ENCODE measurements at places on chromosomes 5 and 9.

- DNase-seq: no peak
These were observed 362.4 kb downstream of the NDUFS4 start for GRCh38 chr5:53922508-53923498.

GRCh38 chr5:17004441-17005106, 68.5 kb upstream of the MYO10 start:
- no peak for DNase-seq

- no peak for DNase-seq
These were observed 234.6 kb upstream of the ADRA1B start for GRCh38 chr5:159681661-159682060.

DNA sequence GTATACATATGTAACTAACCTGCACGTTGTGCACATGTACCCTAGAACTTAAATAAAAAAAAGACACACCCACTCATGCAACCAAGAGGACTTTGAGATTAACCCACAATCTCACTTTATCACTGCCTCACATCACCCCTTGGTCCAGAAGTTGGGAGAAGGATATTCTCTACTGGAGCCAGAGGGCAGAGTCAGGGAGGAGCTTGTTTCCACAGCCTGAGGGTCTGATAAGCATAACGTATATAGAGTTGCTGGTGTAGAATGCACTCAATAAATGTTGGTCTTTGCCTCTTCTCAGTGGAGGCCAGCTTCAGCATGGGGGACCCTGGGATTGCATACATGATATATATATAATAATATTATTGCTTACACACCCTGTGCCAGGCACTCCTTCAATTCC, 10.1 kb downstream of the KCNV2 start:
- no peak for DNase-seq

DNA sequence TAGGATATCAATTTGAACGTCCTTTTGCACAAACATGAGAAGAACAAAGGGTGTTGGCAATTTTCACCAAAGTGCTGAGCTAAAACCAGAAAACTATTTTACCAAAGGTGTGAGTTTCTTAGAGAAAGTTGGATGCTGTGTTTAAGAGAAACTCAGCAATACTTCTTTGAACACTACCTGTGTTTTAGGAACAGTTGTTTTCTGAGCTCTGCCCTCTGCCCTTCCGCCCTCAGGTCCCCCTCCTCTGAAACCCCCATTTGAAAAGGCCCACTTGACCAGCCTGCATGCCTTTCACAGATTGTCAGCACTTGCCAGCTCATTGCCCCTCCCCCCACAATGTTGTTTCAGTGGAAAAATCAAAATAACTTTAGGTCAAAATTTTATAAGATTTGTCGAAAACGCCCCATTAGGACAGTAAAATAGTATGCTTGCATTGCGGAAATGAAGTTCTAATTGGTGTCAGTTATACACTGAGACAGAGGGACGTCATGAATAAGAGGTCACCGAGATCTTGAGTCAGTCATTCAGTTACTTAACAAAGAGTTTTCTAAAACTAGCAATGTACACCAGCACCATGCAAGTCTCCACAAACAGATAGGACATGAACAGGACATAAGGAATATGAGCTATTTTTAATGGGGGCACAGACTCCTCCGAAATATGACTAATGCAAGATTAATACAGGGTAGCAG, 61.9 kb upstream of the IL7R start:
- no peak for DNase-seq

DNA sequence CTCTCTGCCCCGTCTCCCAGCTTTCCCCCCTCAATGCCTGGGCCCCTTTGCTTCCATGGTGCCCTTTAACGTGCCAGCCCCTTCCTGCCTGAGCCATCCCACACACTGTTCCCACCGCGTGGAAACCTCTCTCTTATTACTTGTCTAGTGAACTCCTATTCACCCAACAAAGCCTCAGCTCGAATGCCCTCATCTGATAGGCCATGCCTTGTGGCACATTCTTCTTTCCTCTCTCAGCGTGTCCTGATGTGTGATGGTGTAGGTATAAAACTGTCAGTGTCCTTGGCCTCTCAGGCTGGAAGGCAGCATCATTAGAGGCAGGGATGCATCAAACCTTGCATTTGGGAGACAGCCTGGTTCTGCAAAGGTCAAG, 152.3 kb downstream of the OLFM1 start:
- no peak for DNase-seq

- no peak for DNase-seq
These were observed 9.8 kb downstream of the TMEM245 start for GRCh38 chr9:109109967-109110328.

- no peak for DNase-seq
These were observed 810.5 kb downstream of the DNAH5 start for GRCh38 chr5:13133951-13134350.

DNA sequence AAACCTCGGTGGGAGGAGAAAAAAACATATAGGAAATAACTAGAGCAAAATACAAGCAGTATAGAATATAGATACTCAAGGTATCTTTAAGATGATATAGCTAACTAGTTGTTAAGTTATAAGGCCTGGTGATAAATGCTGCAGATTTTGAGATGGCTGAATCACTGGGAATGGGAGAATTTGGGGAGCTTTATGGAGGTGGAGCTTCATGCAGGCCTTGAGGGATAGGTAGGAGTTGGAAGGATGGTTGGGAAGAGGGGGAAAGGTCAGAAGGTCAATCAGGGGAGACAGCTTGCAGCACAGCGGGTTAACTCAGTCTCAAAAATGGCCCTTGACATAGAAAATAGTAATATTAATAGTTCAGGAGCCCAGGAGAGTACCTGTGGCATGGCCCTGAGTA, 34.8 kb downstream of the RAI14 start:
- DNase-seq: no peak

DNA sequence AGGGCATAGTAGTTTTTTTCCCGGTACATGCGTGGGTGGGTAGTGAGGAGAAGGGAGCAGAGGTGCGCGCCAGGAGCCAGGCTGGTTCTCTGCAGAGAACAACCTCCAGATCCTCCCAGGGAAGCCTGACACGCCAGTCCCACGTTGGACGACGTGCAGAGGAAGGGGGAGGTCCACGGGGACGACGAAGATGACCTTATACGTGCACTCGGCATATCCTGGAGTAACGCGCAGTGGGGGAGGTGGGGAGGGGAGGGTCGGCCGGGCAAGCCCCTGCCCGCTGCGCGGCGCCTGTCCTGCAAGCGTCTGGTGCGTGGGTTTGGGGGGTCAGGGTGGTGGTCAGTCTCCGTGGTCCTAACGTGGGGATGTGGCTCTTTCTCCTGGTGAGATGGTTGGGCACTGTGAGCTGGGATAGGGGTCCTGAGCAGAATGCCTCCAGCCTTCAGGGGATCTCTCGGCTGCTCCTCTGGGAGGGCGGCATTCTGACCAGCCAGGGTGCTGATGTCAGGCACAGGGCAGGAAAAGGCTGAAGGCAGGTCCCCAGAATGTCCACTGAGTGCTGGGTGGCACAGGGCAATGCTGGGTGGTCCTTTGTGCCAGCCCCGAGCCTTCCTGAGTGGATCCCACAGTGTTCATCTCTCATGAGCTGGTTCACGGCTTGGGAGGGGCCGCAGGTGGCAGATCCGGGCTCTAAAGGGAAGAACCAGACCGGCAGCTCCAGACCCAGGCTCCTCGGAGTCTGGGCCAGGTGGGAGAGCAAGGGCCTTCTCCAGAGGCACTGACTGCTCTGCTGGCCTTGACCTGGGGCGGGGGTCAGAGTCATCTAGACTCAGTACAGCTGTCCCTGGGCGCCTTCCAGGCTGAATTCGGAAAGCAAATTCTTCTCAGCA, 10.5 kb upstream of the SCGB3A1 start:
- DNase-seq: no peak

DNA sequence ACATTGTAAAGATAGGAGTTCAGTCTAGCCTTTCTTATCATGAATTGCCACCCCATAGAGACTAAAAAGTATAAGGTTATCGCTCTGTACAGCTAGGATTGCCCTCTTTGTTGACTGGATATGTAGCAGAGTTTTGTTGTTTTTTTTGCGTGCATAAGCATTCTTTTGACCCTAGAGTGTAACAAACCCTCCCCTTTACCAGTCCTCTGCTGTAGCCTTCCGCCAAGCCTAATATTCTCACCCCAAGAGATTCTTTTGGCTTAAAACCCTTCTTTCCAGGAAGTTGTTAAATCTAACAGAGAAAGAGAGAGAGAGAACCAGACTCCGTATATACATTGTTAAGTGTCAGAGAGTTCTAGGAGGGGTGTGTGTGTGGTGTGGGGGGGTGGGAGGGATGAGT, 113.9 kb downstream of the FGF1 start:
- DNase-seq: no peak

GRCh38 chr9:84917366-84918070, 248.0 kb downstream of the NTRK2 start:
- DNase-seq: no peak

- no peak for DNase-seq
These were observed 21.7 kb downstream of the XRCC4 start for GRCh38 chr5:83099001-83099400.

DNA sequence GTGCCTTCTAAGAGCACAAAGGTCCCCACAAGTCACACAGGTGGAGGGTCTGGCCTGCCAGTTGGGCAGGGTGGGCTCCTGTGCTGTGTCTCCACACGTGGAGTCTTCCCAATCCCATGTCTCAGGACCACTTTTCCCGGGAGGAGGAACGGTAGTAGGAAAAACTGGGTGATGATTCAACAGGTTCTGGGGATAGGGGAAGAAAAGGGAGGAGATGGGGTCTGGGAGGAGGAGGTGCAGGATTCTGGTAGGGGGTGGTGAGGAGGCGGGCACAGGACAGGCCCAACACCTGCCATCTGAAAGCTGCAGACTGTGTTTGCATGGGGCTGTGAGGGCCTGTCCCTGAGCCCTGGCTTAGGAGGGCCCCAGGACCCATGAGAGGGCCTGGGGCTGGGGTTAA, 215.2 kb downstream of the HSPA4 start:
- DNase-seq: no peak

DNA sequence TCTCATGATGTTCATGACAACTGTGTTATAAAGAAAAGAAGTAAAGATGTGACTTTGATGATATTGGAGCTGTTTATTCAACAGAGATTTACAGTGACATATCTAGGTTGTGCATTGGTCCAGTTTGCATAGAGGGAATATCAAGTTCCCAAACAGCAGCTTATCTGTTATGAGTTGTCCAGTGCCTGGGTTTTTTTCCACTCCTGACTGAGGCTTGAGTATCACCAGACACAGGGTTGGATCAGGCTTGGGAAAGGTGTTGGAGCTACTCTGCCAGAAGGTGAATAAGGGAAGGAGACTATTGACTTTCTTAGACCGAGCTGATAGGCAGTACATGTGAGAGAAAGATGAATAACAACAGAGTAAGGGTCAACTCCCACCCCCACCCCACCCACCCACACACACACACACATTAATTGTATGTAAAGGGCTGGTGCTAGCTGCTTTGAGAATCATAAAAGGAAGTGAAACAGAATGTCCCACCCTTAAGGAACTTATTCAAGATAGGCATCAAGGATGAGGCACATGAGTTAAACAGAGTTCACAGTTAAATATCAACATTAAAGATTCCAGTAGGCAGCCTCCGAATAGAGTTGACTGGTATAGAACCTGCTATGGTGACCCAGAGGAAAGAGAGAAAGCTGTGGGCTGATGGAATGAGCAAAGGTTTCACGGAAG, 33.0 kb upstream of the RASGRF2 start:
- no peak for DNase-seq

GRCh38 chr9:101671567-101671966, 66.9 kb downstream of the GRIN3A start:
- DNase-seq: no peak

DNA sequence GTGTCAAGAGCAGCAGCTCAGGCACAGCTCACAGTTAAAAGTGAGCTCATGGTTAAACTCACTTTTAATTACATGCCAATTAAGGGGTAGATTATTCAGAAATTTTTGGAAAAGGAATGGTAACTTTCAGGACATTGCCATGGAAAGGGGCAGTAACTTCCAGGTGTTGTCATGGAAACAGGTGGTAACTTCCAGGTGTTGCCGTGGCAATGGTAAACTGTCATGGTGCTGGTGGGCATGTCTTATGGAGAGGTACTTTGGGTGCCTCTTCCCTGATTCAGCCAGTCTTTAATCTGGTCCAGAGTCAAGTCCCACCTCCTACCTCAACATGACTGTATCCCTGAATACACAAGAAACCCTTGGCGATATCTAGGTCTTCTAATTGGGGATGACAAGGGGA, 223.2 kb upstream of the TAS2R1 start:
- DNase-seq: no peak

- DNase-seq: peak; percentile 12
These were observed 30.1 kb downstream of the PTPA start for GRCh38 chr9:129141066-129142041.

GRCh38 chr9:105921057-105921726, 226.9 kb downstream of the TMEM38B start:
- no peak for DNase-seq

DNA sequence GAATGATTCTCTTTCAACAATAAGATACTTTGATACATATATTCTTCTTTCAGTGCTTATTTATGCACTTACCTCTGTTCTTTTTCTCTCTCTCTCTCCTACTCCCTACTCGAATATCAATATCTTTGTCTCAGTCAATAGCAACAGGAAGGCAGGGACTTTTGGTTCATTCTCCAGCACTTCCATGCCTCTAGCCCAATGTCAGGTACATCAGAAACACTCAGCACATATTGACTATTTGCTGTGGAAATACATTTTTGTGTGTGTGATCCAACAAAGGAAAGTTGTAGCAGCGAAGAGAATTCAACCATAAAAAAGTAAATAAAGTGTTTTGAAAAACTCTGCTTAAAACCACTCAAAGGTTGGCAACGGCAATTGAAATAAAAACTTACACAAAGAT, 12.6 kb downstream of the DIRAS2 start:
- no peak for DNase-seq

DNA sequence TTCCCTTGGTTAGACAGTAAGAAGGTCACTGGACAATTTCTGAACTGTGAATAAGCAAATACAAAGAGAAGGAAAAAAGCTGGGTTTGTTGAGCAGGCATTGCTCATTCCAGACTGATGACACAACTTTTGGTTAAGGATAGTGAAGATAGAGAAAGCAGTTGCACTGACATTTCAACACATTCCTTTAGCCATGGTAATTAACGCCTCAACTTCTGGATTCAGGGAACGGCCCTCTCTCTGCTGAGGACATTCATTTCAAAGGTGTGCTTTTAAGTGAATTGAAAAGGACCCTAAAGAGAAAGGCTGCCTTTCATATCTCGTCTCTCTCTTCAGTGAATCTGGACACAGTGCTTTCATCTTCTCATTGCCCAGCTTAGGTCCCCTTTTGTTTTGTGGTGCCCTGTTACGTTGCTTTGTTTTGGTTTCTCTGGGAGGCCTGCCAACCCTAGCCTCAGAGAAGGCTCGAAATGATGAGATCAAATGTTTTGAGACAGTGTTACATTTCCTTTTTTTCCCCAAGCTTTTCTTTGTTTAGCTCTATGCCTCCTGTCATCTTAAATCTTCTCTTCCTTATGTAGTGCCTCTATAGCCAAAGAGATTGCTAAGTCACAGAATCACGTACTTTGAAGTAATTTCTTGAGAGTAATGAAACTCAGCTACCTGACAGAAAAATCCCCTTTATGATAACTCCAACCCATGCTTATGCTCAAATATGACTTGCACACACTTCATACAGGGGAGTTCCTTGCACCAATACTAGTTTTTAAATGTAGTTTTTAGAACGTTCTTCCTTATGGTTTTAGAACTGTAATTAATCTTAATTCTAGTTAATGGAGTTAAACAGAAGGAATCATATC, 94.4 kb upstream of the IFNE start:
- DNase-seq: peak; percentile 36

- DNase-seq: no peak
These were observed 171.0 kb downstream of the INSYN2B start for GRCh38 chr5:169809281-169809680.
